ENCODE measurements at places on chromosomes 3 and 15. TPM values are rescaled to one million over a fixed set of nuclear protein-coding genes. Genes with fewer than 3 reads are reported as not detected.

The SNX22 gene
- 0.55 TPM for total RNA-seq

The VIPR1 gene
- 7.5 TPM for total RNA-seq

DNA sequence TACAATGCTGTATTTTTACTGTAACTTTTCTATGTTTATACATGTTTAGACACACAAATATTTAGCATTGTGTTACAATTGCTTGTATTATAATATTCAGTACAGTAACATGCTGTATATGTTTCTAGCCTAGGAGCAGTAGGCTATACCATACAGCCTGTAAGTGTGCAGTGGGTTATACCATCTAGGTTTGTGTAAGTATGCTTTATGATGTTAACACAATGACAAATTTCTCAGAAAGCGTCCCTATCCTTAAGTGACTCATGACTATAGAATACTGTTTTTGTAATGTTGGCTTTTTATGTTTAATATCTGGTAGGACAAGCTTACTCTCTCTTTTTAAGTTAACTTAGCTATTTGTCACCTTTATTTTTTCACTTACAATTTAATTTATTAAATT, 127.5 kb upstream of the THRB start:
- H3K4me3 ChIP-seq: no peak overlapping the region
- DNase-seq: no peak
- H3K4me1 ChIP-seq: no peaks in the 10 kb centered on the region

DNA sequence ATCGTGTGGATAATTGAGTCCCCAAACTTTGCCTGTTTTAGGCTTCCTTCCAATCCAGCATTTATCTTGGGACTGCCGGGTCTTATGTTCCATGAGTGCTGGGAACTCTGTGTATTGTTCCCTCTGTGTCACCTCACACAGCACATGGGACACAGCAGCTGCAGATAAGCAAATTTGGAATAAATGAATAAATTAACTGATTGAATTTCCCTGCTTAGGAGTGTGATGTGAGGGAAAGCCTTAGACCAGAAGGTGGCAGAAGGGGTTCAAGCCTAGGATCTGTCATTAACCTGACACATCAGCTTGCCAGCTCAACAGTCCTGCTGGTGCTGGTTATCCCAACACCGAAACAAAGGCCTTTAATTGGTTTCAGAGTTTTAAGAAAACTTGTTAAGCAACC, 114.3 kb downstream of the OXSM start:
- peaks cover 3% of the 10 kb centered on the region for H3K4me1 ChIP-seq
- no peak overlapping the region for H3K27ac ChIP-seq
- H3K4me3 ChIP-seq: no peak overlapping the region
- no peaks in the 10 kb centered on the region for H3K36me3 ChIP-seq
- H3K27me3 ChIP-seq: no peaks in the 10 kb centered on the region
